ENCODE measurements at places on chromosomes 1 and 21. TPM values are rescaled to one million over a fixed set of nuclear protein-coding genes. Genes with fewer than 3 reads are reported as not detected.

The GBP6 gene
- total RNA-seq = 0.15 TPM

The NCDN gene
- 61.4 TPM for total RNA-seq

The LAMC1 gene
- 539 TPM for total RNA-seq

The OR2AK2 gene
- not detected for total RNA-seq

The DPH2 gene
- total RNA-seq = 12.4 TPM

The CLCNKA gene
- total RNA-seq = under 0.01 TPM

The KCNJ9 gene
- total RNA-seq = not detected

The TRAF5 gene
- 9.7 TPM for total RNA-seq

The ADAM30 gene
- total RNA-seq = not detected

The SH2D5 gene
- 4.2 TPM for total RNA-seq

The CCDC17 gene
- 0.99 TPM for total RNA-seq

The KRTAP19-3 gene
- not detected for total RNA-seq

The OSCP1 gene
- 15.7 TPM for total RNA-seq

The MAEL gene
- not detected for total RNA-seq

The HIVEP3 gene
- 0.17 TPM for total RNA-seq
